ENCODE measurements at places on chromosomes 5 and 9.

DNA sequence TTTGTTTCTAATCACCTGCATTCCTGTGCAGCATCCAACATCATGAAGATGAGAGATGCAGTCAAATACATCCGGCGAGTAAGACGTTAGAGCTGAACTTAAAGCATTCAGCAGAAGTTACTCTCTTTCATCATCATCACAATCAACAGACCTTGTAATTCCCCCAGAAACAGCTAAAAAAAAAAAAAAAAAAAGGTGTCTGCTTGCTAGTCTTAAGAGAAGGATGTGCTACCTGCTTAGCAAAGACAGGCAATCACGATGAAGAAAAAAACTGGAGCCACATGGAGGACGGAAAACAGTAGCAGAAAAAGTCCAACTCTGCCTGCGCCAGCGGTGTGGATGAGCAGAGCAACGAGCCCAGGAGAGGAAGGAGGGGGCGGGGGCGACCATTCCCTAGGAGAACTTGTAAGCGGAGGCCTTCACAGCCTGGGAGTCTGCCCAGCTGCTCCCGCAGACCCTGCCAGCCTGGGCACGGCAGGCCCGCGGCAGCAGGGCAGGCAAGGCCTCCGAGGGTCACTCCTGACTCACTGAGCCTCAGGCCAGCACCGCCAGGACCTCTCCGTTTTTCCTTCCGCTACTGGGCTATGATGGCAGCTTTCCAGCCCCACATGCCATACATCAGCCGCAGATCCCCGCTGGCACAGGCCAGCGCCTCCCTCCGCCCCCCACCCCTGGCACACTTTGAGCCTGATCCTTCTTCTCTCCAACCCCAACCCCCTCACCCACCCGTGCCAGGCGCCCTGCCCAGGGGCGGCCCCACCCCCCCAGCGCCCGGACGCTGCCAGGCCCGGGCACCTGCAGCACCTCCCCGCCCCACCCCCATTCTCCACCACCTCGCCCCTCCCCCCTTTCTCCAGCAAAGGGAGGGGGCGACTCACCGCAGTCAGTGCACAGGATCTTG, 1.4 kb downstream of the NRG2 start:
- DNase-seq, result peak; percentile 61

- no peak for DNase-seq
Measured at GRCh38 chr9:133796562-133796961, 58.4 kb upstream of the SARDH start.

DNA sequence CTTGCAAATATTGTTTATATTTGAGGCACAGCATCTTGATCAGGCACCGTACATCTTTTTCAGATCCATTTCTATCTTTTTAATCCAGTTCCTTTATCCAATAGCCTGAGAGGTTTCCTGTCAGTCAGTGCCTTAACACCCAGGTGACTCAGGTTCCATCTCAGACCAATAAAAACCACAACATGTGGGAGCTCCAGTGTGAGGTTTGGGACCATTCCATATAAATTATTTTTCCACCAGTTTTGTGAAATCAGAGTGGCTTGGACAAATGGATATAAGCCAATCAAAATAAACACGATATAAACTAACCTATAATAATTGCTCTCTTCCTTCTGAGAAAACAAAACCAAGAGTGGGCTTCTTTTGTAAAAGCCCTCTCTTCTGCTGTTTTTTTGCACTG, 351.3 kb downstream of the NTRK2 start:
- no peak for DNase-seq

DNA sequence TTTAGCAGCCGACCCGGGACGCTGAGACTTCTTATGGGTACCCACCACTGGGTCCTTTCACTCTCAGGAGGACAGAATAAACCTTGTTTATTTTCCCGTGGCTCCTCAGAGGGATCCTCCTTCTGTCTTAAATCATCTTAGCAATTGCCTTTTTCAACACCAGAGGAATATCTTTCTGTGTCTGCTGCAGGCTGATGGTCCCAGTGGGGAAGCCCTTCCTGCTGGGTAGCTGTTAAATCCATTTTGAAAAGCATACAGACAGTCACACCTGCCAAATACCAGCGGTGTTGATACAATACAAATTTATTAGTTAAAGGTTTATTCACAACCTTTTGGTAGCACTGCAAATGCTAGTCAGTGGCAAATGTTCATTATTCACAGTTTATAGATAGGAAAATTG, 222.9 kb downstream of the AOPEP start:
- DNase-seq, result no peak

DNA sequence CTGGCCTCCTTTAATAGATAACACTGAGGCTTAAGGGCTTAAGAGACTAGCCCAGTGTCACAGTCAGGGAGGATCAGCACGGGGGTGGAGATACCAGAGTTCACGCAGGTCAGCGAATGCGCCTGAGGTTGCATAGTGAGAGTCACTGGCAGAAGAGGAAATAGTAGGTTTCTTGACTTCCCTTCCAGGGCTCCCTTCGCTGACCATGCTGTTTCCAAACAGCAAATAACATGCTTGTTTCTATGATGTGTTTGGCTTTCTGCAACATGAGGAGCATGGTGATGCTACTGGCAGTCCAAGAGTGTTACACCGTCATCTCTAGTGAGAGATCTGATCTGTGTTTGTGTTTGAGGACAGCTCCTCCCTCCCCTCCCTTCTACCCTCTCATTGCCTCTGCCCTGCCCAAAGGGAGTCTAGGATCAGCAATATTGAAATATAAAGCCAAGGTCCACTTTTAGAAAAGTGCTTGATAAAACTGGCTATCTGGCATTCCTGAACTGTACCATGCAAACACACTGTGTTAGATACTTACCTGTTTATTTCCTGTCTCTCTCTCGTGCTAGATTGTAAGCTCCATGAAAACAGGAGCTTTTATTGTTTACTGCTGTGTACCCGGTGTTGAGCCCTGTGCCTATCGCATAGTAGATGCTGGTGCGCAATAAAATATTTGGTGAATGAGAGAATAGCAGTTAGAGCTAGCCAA, 12.3 kb downstream of the TLE4 start:
- DNase-seq, result no peak
